Activated CD4-positive, alpha-beta T cell treated with anti-CD3 and anti-CD28 coated beads, Interleukin-2, amount 50 U/mL, for 24 hours (primary cell): ENCODE measurements at places on chromosomes 1 and 21.

DNA sequence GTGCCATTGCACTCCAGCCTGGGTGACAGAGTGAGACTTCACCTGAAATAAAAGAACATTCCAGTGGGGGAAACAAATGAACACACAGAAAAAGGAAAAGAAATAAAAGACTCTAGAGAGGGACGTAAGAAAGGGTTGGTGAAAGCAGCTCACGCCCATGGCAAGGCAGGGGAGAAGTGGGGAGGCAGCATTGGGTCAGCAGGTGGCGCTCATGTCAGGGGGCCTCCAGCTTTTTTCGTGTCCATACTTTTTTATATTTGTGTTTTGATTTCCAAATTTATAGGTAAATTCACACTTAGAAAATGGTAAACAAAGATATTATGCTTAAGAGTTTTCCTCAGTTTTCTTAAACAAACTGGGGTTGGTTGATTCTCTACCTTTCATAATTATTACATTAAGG lies 45.5 kb downstream of the VPS13D start:
- DNase-seq = peak; percentile 15

DNA sequence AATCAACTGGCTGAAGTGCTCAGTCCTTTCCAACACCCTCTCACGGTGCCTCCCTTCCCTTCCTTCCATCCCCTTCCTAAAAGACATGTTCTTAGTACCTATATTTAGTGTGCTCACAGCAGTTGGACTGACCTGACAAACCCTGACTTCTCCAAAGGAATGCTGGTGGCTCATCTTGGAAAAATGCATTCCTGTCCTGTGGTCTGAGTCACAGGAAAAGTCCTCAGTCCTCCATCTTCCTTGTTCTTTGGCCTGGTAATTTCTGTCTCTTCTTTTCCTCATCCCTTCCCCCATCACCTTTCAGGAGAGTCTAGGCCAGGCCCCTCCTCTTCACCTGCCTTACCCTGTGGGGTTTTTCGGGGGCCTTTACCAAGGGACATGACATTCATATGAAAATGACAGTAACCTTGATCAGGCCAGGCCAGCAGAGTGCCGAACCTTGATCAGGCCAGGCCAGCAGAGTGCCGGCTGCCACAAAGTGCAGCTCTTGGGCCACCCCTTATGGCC lies 7.2 kb downstream of the ATP1B1 start:
- no peak for DNase-seq

DNA sequence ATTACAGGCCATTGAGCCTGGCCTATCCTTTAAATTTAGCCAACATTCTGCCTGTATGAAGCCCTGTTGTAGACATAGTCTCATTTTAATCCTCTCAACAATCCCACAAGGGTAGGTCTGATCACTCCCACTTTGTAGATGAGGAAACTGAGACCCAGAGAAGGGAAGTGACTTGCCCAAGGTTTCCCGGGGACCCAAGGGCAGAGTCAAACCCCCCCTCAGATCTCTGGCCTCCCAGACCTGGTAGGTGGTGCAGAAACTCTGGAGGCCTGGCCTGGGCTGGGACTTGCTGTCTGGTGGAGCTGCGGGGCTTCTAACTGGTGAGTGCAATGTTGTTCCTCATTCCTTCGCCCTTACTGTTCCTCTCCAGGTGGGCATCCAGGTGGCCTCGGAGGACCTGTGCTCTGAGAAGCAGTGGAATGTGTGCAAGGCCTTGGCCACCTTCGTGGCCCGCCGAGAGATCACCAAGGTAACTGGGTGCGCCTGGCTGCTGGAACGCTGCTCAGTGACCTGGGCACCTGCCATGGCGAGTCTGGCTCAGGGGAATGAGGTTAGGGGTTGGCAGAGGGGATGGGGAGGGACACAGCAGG lies 29.7 kb downstream of the FAM151A start:
- no peak for DNase-seq

DNA sequence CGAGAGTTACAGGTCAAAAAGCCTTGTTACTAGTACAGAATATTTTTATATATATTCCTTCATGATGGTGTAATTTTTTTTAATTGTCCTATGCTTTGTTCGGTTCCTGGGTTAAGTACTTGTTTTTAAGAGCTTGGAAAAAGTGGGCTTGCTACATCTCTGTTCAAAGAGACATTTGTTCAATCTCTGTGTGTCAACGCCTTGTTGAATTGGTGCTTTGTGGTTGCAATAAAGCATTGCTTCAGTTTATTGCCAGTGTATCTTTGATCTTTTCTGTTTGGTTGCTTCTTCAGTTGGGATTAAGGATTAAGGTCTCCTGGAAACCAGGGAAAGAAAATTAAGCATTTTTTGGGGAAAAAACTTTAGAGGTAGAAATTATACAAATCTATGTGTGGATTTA lies 47.7 kb upstream of the DNASE2B start:
- no peak for DNase-seq

GRCh38 chr1:3410142-3410925 lies 44.1 kb upstream of the ARHGEF16 start:
- DNase-seq = no peak

GRCh38 chr1:168725831-168726230 lies 3.2 kb downstream of the DPT start:
- no peak for DNase-seq

GRCh38 chr1:169676001-169676400 lies 35.4 kb downstream of the SELL start:
- no peak for DNase-seq
